Central memory CD4-positive, alpha-beta T cell (primary cell): ENCODE measurements at places on chromosomes 3 and 15.

GRCh38 chr15:83694536-83694935, 40.6 kb downstream of the ADAMTSL3 start:
- DNase-seq: no peak

- no peak for DNase-seq
Observed at GRCh38 chr3:56812754-56813652, 11.3 kb upstream of the ARHGEF3 start.

GRCh38 chr3:50164984-50165909, 10.1 kb downstream of the SEMA3F start:
- no peak for DNase-seq

- no peak for DNase-seq
Observed at GRCh38 chr3:194407423-194407822, 8.4 kb upstream of the GP5 start.

DNA sequence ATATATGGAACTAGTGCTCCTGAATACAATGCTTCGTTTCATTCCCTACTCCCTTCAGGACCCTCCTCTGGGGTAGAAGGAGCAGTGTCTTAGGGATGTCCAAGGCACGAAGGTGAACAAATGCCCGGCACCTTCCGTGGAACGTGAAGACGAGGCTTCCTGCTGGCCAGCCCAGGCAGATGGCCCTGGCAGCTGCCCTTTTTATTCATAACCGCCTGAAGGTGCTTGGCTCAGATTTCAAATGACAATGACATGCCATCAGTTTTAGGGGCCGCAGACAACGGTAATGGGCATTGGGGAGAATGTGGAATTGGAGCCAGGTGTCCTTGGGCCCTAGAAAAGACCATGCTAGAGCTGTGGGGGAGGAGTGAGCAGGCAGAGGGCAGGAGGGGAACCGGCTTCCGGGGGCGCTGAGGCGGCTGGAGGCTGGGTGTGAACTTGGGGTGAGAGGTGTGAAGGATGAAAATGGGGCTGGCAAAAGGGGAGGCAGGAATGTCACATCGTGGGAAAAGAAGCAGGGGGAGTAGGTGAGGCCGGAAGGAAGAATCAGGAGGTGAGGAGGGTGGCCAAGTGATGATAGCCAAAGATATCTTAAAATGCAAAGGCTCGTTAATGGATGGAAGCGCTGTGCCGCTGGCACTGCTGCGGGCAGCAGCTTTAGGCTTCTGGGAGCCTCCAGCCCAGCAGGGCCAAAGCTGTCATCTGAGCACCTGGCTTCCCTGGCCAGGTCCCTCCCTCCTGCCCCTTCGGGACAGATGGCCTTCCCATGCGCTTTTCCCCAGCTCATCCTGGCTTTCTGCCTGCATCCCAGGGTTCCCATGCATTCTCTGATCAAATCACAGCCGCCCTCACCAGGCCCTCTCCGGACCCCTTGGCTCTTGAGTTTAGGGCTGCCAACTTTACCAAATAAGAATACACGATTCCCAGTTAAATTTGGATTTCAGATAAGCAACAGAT, 93.7 kb downstream of the TMEM266 start:
- DNase-seq: no peak

- DNase-seq: peak; percentile 11
Observed at GRCh38 chr3:119937229-119937628, 155.3 kb downstream of the NR1I2 start.

DNA sequence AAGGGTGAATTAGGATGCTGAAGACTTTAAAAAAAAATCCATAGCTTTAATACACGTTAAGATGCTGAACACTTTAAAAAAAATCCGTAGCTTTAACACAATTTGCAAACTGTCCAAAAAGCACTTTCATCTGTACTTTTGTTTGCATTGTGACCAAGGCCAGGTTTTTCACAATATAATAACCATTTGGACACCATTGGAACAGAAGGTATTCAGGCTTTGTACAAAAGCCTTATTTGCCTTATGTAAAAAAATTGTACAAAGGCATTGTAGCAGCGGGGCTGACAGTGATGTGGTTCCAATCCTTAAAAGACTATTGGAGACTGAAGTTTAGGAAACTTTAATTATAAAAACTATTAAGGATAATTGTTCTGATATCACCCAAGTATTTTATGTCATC, 15.2 kb upstream of the ICE2 start:
- no peak for DNase-seq

GRCh38 chr15:100111125-100112060, 230.4 kb downstream of the ADAMTS17 start:
- no peak for DNase-seq

DNA sequence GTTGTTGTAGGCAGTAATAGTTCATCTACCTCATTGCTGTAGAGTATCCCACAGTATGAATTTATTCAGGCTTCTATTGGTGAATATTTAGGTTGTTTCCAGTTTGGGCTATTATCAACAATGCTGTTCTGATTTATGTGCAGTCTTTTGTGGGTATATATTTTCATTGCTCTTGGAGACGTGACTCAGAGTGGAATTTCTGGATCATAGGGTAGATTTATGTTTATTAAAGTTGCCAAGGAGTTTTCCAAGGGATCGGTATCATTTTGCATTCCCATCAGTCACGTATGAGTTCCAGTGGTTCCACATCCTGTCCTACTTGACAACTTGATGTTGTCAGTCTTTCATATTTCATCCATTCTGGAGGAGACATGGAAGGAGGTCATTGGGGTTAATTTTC, 8.4 kb upstream of the HRH1 start:
- no peak for DNase-seq

GRCh38 chr3:42071904-42072812, 19.0 kb upstream of the TRAK1 start:
- no peak for DNase-seq

GRCh38 chr3:129582799-129583198, 23.7 kb downstream of the PLXND1 start:
- DNase-seq: no peak

- no peak for DNase-seq
Observed at GRCh38 chr3:54670201-54671000, 257.5 kb downstream of the LRTM1 start.

- no peak for DNase-seq
Observed at GRCh38 chr15:47778263-47778770, 61.0 kb downstream of the SEMA6D start.

DNA sequence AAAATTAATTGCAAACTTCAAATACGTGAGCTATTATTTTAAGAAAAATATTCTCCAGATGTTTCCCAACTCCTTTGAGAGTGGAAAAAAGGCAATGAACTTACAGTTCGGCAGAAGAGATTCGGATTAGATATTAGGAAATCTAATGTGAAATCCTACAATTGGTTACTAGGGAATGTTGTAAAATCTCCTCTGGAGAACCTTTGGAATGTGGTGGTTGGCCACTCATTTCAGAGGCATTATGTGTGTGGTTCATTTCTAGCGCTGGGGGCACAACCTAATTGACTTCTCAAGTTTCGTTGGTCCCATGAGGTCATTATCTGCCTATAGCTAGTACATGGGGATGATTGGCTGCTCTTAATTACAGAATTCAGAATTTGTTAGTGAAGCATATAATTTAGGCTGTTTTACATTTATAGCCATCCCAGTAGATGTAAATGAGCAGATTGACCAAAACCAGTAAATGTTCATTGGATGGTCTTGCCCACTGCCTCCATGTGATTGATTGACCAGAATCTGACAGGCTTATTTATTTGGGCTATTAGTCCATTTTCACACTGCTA, 34.6 kb upstream of the CMSS1 start:
- DNase-seq: no peak

- no peak for DNase-seq
Observed at GRCh38 chr3:102124704-102125103, 275.4 kb downstream of the NFKBIZ start.

GRCh38 chr15:52228921-52229320, 37.7 kb upstream of the GNB5 start:
- no peak for DNase-seq

- DNase-seq: no peak
Observed at GRCh38 chr3:150299201-150299600, 108.9 kb upstream of the TSC22D2 start.

DNA sequence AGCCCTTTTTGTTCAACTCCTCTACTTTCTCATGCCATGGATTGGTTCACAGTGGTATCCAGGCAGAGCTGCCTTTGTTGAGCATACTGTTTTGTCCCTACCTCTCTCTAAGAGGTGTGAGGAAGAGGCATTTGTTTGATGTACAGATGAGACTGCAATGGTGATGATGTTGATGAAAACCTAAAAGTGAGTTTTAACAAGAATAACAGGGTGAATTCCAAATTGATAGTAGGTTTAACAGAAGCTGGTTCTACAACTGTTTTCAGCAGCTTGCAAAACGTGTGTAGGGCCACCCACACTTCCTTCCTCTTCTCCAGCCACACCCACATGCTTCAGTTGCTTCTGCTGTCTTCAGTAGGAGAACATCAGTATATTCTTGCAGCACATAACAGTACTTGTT, 10.2 kb downstream of the SNRK start:
- peak; percentile 82 for DNase-seq

GRCh38 chr3:123480428-123480827, 31.5 kb upstream of the ADCY5 start:
- DNase-seq: no peak

GRCh38 chr3:217948-218347, 21.4 kb downstream of the CHL1 start:
- DNase-seq: no peak

DNA sequence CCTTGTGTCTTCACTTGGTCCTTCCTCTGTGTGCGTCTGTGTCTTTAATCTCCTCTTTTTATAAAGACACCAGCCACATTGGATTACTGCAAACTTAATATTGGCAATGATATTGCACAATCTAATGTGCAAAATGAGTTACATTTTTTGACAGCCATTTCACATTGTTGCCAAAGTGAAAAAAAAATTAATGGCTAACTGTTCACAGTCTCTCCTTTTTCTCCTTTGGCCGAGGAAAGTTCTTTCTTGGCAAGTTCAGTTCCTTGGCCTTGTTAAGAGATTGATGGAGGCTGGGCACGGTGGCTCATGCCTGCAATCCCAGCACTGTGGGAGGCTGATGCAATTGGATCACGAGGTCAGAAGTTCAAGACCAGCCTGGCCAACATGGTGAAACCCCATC, 62.2 kb upstream of the ZNF280D start:
- DNase-seq: no peak

DNA sequence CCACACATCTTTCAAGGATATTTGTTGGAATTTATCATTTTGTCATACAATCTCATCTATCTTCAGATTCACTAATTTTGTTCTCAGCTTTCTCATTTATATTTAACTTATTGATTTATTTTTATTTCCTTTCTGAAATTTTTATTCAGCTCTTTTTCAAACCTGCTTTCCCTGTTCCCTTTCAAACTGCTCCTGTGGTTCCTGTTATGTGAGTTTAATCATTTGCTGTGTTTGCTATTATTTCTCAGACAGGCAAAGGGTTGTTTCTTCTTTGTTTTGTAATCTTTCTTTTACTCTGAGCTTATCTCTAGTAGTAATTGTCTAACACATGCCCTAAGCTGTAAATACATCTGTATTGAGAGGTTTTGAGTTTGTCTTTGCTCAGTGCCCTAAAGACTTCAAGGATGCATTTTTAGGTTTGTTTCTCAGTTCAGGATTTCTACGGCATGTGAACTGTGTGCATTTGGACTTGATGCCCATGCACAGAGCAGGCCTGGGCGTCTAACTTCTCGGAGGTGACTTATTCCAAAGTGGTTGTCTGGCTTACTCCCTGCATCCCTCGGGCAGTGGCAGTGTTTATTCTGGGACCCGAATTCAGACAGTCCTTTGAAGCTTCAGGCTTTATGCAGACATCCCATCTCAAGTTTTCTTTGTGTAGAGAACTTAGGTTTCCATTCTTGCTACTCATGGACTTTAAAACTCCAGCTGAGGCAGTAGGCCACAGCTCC, 155.0 kb upstream of the TRIM42 start:
- DNase-seq: no peak

DNA sequence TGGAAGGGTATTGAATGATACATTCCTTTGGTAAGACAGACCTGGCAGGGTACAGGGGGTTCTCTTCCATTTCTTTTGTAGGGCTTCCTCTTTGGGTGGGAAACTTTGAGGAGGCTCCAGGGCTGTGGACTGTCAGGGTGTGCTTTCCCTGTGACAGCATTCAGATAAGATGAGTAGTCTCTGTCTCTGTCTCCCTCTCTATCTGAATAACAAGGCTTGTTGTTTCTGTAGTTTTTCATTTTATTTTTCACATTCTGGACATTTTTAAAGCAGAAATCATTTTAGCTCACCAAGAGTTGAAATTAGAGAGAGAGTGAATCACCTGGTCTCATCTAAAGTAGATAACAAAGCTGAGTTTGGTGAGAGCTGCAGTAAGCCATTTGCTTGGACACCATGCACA, 100.8 kb upstream of the TPM1 start:
- no peak for DNase-seq

DNA sequence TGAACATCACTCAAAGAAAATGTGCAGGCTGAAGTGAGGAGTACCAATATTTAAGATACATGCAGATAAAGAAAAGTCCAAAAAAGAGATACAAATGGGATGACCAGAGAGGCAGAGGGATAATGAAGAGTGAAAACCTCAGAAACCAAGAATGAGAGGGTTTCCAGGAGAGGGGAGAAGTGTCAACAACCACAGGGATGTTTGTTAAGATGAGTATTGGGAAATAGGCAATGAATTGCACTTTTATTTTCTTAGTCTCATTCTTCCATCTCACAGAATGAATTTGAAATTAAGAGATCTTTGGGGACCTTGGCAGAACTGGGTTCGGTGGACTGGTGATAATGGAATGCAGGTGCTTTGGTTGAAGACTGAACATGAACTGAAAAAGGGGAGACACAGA, 102.5 kb downstream of the ECT2 start:
- no peak for DNase-seq

DNA sequence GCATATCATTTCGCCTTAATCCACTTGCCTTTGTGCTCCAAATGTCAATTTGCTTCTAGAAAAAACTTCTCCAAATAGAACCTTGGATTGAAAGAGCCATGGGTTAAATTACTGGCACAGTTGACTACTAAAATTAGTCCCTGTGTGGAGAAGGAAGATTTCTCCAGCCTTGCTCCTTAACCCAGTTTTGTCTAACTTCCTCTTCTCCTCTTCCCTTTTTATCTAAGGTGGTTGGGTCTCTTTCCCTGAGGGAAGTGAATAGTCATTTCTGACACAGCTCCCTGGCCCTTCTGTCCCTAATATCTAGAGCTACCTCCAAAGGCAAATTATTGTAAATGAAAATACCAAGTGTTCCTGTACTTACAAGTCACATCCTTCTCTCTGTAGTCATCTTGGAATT, 527.9 kb upstream of the TBL1XR1 start:
- no peak for DNase-seq

DNA sequence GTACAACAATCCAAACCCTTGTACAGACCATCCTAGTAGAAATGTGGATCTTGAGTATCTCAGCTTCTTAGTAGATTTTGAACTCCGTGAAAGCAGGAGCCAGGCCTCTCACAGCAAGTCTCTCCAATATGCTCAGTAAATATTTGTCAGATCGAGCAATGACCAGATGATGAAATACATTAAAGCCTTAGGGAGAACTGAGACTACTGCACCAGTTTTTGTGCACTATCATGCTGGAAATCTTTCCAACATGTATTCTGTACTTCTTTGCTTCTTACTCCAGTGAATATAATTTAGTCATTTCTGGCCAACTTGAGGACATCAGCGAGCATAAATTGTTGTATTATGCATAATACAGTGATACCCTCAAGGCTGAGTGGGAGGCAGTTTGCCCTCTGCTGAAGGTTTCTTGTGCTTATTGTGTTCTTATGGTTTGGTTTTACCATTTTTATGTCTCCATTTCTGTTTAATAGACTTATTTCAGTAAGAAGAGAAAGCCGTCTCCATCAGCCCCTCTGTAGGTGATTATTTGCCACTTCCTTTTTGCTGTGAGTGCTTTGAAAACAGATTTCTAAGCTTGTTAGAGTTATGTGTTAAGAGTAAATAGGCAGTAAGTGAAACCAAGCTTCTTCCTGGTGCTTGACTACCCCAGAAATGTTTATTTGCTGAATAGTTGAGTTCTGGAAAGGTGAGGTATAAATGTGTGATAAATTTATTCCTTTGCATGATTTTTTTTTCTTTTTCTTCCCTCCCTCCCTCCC, 147.1 kb downstream of the PGPEP1L start:
- DNase-seq: no peak
